ENCODE measurements at places on chromosomes 13 and 19. TPM values are rescaled to one million over a fixed set of nuclear protein-coding genes. Genes with fewer than 3 reads are reported as not detected.

Gene FAM124A
- 0.43 TPM for total RNA-seq

Gene RGL3
- not detected for total RNA-seq

GRCh38 chr19:42090672-42091071, 14.7 kb downstream of the ZNF574 start:
- ATAC-seq: peak; percentile 39

- ATAC-seq: no peak
These were observed 6.5 kb downstream of the SOX1 start for GRCh38 chr13:112073245-112074138.

DNA sequence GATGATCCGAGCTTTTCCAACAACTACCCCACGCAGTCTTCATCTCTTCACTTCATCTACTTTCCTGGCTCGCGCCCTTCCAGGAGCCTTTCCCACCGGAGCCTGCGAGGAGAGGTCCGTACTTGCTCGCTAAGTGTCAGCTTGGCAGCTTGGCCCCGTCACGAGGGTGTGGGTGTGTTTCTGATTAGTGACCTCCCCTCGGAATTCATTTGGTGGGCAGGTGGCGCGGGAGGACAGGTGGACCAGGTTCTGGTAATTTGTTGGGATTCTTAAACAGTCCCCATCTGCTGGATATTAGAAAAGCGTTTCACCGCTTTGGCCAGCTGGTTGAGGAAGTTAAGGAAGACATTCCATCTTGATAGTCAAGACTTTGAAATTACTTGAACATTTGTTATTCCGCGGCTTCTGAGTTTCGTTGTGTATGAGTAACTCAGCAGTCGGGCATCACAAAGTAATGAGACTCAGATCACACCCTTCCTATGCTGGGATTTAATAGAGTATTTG, 515 bp downstream of the UFM1 start:
- ATAC-seq: peak; percentile 33

DNA sequence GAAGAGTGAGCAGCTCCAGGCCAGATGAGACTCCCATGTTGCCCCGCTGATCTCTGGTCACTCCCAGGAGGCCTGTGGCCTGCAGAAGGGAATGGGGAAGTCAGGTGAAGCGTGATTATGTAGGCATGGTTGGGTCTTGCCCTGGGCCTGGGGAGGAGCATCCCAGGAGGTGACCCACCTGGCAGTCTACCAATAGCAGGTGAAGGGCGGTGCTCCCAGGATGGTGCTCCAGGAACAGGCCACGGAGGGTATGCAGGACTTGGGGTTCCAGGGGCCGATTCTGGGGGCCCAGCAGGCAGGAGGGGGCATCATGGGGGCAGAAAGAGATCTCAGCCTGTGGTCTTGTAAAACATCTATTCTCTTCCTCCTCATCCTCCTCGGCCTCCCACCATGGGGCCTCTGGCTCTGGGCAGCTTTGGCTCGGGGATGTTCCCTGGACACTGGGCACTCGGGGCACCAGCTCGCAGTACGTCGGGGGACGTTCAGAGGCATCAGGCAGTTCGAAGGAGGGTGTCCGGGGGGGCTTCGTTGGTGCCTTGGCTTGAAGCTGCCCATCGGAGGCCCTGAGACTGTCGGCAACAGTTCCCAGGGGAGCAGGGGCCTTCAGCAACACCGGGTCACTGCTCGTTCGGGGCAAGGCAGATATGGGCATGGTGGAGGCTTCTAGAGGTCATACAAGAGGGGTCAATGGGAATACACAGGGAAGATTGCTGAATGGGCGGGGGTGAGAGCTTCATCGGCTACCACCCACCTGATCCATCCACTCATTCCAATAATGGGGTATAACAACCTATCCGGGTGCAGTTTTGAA, 12.4 kb downstream of the SH2D3A start:
- no peak for ATAC-seq

DNA sequence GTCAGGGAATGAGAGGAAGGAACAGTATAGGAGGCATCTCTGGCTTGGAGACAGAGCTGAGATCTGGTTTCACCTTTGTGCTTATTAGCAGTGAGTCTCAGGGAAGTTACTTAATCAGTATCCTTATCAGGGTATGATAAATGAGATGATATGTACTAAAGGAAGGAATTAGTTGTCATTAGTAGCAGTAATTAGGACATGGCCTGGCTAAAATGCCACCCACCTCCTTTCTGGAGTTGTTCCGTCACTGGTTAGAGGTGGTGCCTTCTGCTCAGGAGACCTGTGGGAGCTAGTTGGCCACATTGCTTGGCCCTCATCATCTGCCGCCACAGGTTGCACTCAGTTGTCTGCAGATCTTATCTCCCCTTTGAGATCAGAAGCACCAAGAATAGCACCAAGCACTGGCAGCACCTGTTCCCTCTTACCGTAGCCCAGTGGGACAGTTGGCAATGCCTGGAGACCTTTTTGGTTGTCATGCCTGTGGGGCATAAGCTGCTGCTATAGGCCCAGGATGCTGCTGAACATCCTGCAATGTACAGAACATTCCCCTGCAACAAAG, 4.7 kb downstream of the GPATCH1 start:
- ATAC-seq: no peak

- ATAC-seq: no peak
These were observed 199.4 kb upstream of the IPO5 start for GRCh38 chr13:97753942-97754670.
